ENCODE measurements at places on chromosomes 7 and 10.

GRCh38 chr7:154783281-154783909 lies 219.5 kb downstream of the PAXIP1 start:
- DNase-seq, result no peak

- no peak for DNase-seq
Measured at GRCh38 chr10:103643381-103643780, 149.9 kb downstream of the NEURL1 start.

GRCh38 chr7:81638198-81638597 lies 131.6 kb downstream of the HGF start:
- DNase-seq, result no peak

GRCh38 chr7:36986511-36986933 lies 262.2 kb upstream of the AOAH start:
- DNase-seq, result no peak

DNA sequence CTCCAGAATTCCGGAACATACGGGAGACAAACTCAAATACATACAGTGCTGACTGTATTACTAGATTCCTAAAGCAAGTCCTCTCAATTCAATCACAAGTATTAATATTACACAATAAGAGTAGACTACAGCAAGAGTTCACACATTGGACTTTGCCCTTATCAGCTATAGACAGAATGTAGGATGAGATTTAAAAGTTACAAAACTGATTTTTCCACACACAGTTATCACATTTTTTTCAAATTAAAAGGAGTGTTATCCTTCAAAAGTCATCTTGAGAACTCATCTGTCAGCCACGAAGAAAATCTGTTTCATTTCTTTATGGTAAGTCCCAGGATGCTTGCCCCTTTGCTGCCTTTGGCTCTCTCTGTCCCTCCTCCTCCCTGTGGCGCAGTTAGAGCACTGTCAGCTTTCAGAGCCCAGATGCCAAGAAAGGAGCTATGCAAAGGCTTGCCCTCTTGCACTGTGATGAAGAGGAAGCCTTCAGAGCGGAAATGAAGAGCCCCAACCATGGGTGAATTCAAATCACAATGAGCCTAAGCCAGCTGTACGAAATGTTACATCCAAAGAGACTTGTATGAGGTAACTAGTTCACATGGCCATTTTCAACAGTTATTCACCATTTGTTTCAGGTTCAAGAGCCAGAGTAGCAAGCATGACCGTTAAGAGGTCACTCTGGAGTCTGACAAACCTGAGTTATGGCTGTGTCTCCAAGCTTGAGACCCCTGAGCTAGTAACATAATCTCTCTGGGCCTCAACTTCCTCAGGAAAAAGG lies 10.7 kb downstream of the NCOA4 start:
- no peak for DNase-seq

DNA sequence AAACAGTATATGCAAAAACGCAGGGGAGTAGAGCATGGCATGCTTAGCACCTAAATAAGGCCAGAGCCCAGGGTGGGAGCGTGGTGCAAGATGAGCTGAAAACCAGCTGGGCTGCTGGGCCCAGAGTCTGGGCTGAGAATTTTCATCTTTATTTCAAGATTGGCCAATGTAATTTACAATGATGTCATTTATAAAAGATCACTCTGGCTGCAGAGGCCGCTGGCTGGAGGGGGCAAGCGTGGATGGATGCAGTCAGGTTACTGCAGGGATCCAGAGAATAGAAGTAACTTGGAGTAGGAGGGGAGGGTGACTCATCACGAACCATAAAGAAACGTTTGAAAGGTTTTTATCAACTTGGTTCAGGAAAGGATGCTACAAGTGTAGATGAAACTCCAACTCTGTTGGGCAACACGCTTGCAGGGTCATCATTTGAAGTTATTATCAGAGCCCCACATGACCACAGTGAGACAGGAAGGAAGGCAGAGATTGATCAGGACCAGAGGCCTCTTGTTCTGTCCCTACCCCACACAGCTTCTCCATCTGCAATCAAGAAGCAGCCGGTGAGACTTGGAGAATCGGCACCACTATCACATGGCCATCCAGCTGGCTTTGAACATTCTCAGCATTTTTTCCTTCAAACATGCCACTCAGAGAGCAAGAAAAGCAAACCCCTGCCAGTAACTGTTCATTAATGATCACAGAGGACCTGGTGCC lies 49.2 kb downstream of the ODAD2 start:
- no peak for DNase-seq

GRCh38 chr7:117837841-117838240 lies 35.4 kb downstream of the CTTNBP2 start:
- DNase-seq, result no peak

GRCh38 chr7:2222516-2222915 lies 10.2 kb downstream of the MAD1L1 start:
- DNase-seq, result no peak

GRCh38 chr7:92698237-92698841 lies 108.1 kb upstream of the FAM133B start:
- DNase-seq, result no peak

DNA sequence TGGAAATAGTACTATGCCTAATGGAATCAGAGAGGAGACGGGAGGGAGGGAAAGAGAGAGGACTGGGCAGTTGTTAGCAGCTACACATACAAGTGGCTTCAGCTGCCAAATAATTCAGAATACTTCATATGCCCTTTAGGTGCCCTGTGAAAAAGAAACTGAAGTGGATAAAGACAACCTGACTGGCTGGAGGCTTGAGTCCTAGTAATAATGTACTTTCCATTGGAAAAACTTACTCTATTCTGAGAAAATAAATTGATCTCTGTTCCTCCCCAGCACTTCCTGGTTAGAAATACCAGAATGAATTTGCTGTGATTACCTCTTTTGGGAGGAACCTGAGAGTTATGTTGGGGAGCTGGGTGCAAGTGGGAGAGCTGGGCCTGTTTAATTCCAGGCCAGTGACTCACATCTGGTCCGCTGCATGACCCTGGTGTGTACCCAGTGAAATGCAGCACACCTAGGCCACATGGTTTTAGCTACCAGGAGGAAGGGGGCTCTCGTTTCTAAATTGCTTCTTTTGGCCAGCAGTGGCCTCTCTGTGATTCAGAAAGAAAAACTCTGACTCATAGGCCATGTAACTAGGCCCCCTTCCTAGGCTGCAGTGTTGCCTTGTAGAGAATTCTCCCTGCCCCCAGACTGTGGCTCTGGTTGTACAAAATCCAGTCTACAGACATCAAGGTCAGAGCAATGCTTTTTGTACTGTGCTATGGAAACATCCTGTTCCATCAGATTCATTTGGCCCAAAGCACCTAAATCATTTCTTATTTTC lies 6.5 kb downstream of the AGFG2 start:
- DNase-seq, result no peak

- no peak for DNase-seq
Measured at GRCh38 chr10:2392145-2392812, 655.0 kb upstream of the ADARB2 start.

DNA sequence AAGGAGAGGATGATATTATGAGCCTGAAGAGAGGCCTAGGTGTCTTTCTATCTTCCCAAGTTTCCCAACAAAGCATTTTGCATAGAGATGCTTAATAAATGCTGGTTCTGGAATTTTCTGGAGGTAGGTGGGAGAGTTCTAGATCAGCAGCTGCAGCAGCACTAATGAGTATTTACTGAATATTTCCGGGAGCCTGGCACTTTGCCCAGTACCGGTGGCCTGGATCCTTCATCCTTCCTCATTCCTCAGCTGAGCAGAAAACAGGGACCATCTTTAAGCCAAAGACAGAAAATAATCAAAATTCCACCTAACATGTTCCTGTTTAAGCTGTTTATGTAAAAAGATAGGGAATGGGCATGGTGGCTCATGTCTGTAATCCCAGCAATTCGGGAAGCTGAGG lies 813.2 kb upstream of the AUTS2 start:
- DNase-seq, result no peak

GRCh38 chr7:98329100-98329790 lies 47.8 kb downstream of the BRI3 start:
- no peak for DNase-seq

DNA sequence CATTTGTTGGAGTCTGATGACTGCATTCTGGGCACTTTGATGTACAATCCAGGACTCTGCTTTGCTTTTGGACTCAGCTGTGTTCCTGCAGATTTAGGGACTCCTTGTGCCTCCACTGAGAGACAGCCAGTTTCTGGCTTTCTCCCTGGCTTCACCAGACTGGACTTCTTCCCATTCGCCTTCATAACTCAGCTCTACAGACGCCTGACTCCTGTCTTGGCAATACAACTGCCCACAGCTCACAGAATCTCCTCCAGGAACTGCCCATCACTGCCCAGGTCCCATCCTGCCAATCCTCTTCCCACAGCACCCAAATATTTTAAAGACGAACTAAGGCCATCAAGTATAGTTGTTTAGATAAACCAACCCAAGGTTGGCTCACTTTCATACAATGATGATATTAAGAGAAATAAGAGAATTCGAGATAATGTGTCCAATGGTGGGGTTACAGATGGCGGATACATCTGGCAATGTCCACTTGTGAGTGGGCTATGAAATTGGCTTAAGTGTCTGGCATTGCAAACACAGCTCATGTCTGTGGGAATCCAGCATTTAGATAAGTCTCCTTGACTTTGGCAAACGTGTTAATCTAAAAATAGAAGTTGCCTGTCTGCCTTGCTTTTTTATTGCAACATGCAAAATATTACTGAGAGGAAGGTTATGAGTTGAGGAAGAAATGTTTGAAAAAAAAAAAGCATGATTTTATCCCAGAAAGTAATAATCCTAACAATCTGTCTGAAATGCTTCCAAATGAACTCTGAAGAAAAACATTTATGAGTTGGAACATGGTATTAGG lies 95.1 kb downstream of the ITGA8 start:
- DNase-seq, result no peak

- DNase-seq, result no peak
Measured at GRCh38 chr10:94461503-94461902, 59.2 kb downstream of the TBC1D12 start.

Measured in DND-41 (cell line).